SJSA1 (cell line): ENCODE measurements at places on chromosomes 1 and 21. TPM values are rescaled to one million over a fixed set of nuclear protein-coding genes. Genes with fewer than 3 reads are reported as not detected.

DNA sequence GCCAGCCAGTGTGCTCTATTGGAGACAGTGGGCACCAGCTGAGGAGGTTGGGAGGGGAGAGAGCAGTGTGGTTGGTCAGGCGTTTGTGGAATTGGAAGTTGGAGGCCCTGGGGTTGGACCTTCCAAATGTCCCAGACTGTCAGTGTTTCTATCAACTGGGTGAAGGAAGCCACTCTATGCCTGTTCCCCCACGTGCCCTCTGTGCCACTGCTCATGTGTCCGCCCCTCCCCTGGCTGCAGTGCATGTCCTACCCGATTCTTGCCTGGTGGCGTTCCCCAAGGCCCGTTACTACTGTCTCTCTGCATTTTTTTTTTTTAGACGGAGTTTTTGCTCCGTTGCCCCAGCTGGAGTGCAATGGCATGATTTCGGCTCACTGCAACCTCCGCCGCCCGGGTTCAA lies 21.1 kb downstream of the ADORA1 start:
- no peak for DNase-seq

- no peak for DNase-seq
These were observed 8.3 kb upstream of the TRIM17 start for GRCh38 chr1:228424685-228425660.

- no peak for DNase-seq
These were observed 28.8 kb upstream of the ZBTB18 start for GRCh38 chr1:244022311-244022710.

- DNase-seq, result no peak
These were observed 98.5 kb upstream of the POGK start for GRCh38 chr1:166740668-166741276.

GRCh38 chr21:29237110-29238052 lies 61.3 kb upstream of the BACH1 start:
- DNase-seq, result no peak

GRCh38 chr1:186629341-186629740 lies 50.9 kb downstream of the PTGS2 start:
- no peak for DNase-seq

GRCh38 chr21:44024887-44025353 lies 12.8 kb downstream of the TRAPPC10 start:
- no peak for DNase-seq

DNA sequence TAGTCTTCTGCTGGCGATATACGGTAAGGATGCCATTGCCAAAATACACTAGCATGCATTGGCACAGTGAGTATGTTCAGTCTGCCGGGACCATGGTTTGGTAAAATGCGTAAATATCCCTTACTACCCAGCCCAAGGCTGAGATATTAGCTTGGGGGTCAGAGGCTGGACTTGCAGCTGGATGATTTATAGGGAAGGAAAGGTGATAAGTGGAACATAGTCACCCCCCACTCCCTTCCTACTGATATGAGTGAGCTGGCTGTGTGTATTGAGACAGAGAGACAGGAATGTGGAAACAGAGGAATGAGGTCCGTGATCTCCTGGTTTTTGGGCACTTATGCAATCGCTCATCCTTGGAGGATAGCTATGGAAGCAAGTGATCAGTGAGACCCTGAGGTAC lies 642.8 kb downstream of the KCNT2 start:
- no peak for DNase-seq

- DNase-seq, result no peak
These were observed 40.8 kb downstream of the KRTAP10-1 start for GRCh38 chr21:44499211-44499560.

- DNase-seq, result no peak
These were observed 752 bp upstream of the ACTA1 start for GRCh38 chr1:229434641-229435051.

- no peak for DNase-seq
These were observed 42.0 kb downstream of the RGS21 start for GRCh38 chr1:192358822-192359221.

DNA sequence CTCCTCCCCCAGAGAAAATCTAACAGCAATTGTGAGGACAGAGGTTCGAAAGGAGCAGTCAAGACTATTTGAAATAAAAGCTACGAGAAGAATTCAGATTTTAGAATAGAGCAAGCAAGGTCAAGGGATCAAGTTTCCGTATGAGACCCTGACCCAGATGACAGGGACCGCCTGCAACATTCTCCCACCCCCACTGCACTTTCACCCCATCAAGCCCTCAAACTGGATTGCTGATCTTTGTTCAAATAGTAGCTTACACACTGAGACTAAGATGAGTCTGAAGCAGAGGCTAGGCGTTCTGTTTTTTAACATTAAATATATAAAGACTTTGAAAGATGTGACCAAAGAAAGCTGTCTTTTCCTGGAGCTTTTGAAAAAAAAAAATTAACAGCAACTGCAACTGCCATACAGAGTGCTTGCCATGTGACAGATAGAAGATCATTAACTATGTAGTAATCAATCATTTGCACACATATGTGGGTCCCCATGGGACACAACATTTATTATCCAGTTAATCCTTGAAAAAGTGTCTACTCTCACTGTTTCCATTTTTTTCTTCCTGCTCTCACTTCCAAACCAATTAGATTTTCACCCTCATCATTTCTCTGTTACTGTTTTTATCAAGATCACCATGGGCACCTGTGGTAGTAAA lies 120.0 kb downstream of the GRIK1 start:
- no peak for DNase-seq

DNA sequence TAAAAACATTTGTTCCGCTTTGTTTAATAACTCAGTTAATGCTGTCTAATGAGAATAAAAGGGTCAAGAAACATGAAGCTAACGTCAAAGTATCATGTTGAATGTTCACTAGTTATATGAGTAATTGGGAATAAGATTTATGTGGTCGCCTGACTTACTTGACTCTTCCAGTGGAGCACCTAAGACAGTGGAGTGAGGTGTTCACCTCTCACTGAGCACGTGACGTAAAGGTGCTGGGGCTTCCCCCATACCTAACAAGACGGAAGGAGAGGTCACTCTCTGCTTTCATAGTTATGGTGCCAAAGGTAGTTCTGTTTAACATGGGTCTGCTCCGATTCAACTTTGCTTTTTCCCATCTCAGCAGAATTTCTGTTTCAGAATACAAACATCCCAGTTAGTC lies 686 bp downstream of the KMO start:
- no peak for DNase-seq

- DNase-seq, result no peak
These were observed 23.2 kb downstream of the CRCT1 start for GRCh38 chr1:152537496-152537895.

GRCh38 chr1:204194080-204194479 lies 2.2 kb downstream of the KISS1 start:
- no peak for DNase-seq

The IGFN1 gene
- total RNA-seq, result 0.03 TPM in 1 of 2 replicates, not detected in the other

The ADAM30 gene
- not detected in 2 replicates for total RNA-seq

The SYT14 gene
- 1.00 and 1.3 TPM in 2 replicates for total RNA-seq

The PPIAL4G gene
- total RNA-seq, result not detected in 2 replicates

The SYTL1 gene
- 0.22 and 1.1 TPM in 2 replicates for total RNA-seq

The MYOM3 gene
- 0.03 TPM in 1 of 2 replicates, not detected in the other for total RNA-seq

The AK4 gene
- total RNA-seq, result under 0.01 and 0.21 TPM in 2 replicates
